ENCODE measurements at places on chromosomes 4 and X.

DNA sequence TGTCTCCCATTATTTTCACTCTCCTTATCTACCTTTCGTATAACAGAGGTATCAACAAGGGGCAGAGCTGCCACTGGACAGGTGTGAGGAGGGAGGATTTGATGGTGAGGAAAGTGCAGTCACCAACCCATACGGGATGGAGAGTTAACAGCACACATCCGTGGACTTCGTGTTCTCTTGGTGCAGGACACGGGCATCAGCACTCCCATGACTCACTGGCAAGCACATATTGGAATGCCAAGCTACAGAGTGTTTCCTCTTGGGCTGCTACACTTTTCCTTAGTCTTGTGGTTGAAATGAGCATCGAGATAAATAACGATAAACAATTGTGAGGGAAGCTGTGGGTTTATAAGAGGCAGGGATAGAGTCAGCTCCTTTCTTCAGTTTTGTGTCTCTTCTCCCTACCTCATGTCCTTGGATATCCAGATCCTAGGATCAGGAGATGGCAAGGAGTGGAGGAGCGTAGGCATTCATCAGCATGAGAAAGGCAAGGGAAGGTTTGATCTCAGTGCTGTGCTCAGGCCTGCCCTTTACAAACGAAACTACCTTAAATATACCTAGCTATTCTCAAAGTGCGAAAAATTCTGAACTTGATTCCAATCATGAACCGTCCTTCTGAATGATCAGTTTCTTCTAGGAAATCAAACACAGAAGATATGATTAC is 96.3 kb downstream of the ZNF827 start:
- DNase-seq, result no peak

GRCh38 chr4:64271601-64272081 is 137.6 kb downstream of the TECRL start:
- DNase-seq, result no peak

- DNase-seq, result no peak
These were observed 38.0 kb upstream of the CXXC4 start for GRCh38 chr4:104532677-104533076.

DNA sequence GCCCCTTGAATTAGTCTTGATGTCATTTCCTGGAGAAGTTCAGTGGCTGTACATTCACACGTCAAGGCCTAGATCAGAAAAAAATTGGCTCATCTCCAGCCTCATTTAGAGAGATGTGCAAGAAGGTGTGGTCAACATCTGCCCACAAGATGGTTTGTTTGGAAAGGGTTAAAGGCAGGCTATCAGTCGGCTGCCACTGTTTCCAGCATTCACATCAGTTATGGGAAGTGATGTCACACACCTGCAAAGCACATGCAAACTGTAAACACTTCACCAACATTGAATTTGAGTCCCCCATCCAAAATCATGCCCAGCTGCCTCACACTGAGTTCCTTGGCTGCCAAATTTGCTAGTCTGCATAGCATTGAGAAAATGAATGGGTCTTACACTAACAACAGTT is 498.3 kb upstream of the INTU start:
- DNase-seq, result no peak

DNA sequence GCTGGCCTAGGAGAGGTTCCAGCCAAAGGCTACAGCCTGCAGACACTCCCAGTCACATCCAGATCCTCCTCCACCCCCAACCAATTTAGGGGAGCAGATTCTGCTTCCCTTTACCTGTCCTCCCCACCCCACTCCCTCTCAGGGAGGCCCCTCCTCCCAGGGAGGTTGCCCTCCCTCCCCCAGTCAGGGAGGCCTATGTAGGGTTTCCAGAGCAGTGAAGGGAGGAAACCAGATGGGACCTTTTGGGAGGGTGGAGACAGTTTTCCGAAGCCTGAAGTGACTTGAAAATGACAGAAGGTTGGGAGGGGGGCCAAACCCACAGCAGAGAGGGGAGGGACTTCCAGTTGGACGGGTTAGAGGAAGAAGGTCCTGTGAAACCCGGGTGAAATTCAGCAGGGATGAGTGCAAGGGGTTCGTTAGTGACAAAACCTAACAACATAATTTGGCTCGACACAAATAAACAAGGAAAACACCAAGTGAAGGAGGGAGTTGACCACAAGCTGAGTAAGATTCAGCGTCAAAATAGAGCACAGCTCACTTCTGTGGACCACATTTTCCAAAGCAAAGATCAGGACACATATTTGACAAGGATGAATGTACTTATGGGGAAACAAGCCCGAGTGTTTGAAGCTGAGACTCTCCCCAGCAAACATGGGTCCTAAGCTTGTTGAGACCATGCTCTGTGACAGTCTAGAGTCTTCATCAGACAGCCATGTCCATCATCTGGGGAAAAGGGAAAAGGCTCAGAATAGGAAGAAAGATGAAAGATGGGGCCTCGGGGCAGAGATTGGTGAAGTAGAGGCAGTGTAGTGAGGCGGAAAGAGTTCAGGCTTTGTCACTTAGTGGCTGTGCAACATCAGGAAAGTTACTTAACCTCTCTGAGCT is 46.4 kb downstream of the PRPS1 start:
- no peak for DNase-seq

GRCh38 chrX:150084496-150085229 is 146.4 kb upstream of the EOLA2 start:
- no peak for DNase-seq

DNA sequence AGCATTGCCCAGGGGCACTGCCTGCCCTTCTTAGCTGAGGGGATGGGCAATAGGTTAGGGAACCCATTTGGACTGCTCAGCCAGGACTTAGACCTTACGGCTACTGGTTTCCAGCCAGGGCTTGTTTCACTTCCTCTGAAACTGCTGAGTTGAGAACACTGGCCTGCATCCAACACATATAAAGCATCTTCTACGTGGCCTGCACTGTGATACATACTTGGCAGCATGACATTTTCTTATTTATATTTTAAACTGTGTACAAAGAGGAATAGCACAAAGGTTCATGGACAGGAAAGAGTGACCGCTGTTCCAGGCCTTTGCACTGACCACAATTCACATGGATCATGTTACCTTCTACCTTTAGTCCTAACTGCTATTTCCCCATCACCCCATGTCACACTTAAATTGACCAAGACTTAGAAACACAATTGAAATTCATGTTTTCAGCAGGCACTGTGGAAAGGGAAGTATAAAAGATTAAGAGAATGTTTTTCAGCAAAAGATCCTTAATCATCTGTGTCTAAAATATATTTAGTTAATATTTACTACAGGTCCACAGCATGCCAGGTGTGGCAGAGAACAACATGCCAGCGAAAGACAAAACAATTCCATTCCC is 43.7 kb downstream of the NLGN4X start:
- no peak for DNase-seq

DNA sequence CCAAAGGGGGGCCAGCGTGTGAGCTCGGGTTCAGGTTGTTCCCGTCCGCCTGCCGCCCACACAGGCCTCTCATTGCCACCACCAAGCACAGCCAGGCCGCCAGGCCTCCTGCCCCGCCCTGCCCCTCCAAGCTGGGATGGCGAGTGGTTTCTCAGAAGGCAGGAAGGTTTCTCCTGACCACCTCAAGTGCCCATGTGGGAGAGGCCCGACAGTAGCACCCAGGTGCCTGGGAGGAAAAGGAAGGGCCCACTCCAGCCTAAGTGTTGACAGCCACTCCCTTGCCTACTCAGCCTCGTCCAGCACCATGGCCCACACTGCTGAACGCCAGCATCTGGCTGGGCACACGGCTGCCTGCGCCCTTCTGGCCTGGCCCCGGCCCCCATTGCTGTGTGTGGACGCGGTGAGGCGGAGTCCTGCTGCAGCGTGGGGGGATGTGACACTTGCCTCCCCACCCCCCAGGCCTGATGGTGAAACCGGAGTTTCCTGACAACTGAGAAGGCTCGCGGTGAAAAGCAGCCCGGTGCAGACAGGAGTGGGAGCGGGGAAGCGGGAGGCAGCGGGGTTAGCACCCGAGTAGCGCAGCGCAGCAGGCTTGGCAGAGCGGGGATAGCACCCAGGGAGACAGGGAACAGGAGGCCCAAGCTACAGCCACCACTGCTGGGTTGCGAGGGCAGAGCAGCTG is 19.2 kb downstream of the FLNA start:
- DNase-seq, result no peak

- no peak for DNase-seq
These were observed 48.5 kb downstream of the PRPS1 start for GRCh38 chrX:107676559-107677378.

GRCh38 chr4:13547485-13548041 is 3.3 kb upstream of the NKX3-2 start:
- DNase-seq, result no peak

GRCh38 chr4:121674191-121674590 is 22.6 kb downstream of the ANXA5 start:
- DNase-seq, result no peak

DNA sequence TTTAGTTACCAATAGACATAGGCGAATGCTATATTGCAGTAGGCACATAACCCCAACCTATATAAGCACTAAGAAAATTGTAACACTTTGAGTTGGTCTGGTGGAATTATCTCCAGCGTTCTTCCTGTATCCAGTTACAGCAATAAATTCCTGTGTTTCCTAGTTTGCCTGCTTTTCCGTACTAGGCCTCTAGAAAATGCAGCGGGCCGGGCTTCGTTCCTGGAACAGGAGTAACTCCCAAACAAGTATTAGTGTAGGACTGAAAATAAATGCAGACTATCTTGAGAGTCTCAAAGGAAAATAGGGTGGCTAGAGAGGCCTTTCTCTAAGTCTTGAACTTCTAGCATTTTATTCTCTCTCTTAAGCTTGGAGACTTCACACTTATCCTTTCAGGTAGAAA is 159.8 kb downstream of the OR13H1 start:
- no peak for DNase-seq

- no peak for DNase-seq
These were observed 2.9 kb downstream of the WDR13 start for GRCh38 chrX:48600226-48600625.

DNA sequence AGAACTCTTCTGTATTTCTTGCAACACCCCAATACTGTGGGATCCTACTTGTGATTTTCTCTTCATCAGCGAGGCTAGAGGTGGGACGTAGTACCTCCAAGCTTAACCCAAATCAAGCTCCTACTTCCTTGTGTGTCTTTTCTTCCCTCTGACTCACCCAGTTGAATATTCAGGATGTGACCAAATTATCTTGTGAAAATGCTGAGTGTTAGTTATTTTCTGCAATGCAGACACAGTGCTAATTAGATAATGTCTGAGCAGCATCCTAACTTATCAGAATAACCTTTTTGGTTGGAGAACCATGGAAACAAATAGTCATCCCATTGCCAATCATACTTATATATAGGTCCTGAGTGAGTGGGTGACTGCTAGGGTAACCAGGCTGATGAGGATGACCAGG is 2.4 kb downstream of the MEPE start:
- DNase-seq, result no peak
